ENCODE measurements at places on chromosomes 6 and 20.

DNA sequence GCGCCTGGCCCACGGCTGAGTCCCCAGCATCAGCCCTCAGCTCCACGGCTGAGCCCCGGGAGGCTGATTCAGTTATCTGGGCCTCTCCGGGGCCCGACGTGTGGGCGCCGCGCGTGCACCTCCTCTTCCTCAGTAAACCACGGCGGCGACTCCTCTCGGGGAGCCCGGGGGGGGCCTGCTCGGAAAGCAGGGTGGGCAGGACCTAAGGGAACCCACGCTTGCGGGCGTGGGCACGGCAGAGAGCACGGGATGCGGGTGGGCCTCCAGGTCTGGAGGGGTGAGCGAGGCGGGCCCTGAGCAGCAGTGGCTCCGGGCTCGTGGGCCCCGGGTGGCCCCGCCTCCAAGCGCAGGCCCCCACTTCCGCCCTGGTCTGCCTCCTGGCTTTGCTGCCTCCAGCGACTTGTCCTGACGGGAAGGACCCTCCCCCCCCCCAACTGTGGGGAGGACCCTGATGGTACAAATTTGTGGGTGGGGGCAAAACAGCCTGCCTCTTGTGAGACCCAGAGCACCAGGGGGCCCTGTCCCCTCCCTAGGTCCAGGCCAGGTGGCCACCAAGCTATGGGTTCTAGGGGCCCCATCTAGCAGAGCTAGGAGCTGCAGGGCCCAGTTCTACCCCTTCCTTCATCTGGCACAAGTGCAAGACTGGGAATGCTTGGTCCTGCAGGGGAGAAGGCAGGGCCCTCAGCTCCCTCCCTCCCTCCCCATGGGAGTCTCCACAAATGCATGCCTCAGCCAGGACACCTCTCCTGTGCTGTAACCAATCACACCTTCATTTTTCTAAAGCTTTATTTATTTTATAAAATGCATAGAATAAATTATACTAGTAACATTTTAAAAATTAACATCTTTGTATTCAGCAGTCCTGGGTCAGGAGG, 16.9 kb downstream of the UCKL1 start:
- DNase-seq, result no peak

DNA sequence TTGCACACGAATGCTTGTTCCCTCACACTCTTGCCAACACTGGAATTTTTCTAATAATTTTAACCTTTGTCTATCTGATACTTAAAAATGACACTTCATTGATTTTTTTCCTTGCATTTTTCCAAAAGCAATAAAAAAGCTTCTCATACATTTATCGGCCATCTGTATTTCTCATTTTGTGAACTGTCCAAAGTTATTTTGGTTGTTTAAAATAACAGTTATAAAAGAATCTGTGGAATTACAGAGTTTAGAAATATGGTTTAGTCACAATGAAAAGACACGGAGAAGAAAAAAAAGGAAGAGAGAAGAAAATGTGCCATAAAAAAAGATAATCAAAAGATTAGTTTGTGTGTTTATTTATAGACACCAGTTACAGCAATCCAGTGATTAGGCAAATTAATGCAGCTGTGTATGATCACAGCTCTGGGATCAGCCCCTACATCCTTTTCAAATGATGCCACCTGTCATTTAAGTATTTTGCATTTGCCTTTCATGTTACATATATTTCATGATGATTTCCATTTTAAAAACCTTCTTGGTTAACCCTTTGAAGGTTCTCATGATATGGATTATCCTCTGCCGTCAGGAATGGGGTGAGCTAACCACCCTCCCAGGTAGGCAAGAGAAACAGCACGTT, 171.7 kb downstream of the BACH2 start:
- DNase-seq, result no peak

- DNase-seq, result no peak
These were observed 56.9 kb upstream of the ENPP4 start for GRCh38 chr6:46072866-46073265.

DNA sequence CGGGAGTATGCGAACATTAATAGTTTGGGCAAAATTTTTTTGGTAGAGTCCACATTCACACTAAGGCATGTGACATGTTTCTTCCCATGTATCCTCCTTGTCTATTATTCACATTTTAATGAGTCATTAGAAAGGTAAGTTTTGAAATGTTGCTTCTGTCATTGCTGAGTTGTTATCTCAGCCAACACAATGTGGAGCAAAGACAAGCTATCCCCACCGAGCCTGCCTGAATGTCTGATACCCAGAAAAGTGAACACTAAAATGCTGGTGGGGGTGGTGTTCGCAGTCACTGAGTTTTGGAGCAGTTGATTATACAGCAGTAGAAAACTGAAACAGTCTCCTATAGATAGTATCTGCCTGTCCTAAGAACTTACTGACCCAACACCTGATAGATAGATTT, 68.3 kb upstream of the ASF1A start:
- DNase-seq, result no peak

- no peak for DNase-seq
These were observed 63.4 kb downstream of the PRDM1 start for GRCh38 chr6:106149472-106150069.

GRCh38 chr20:64188682-64189529, 24.7 kb downstream of the MYT1 start:
- no peak for DNase-seq

GRCh38 chr6:113486199-113486598, 370.9 kb upstream of the MARCKS start:
- no peak for DNase-seq

GRCh38 chr6:49541936-49542335, 8.5 kb upstream of the C6orf141 start:
- DNase-seq, result no peak

DNA sequence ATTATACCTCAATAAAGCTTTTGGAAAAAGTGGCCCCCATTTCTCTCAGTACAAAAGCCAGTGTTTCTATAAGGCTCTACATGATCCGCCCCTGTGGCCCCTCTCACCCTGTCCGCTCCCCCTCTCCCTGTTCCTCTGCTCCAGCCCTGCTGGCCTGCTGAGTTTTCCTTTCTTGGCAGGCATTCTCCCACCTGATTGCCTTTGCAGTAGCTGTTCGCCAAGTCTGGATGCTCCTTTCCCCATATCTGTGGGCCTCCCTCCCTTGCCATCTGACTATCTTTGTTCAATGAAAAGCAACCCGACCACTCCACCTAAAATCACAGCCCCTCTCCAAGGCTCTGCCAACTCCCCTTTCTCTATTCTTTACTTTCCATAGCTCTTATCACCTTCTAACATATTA, 33.2 kb downstream of the CDH22 start:
- DNase-seq, result no peak
